ENCODE measurements at places on chromosomes 12 and 14.

DNA sequence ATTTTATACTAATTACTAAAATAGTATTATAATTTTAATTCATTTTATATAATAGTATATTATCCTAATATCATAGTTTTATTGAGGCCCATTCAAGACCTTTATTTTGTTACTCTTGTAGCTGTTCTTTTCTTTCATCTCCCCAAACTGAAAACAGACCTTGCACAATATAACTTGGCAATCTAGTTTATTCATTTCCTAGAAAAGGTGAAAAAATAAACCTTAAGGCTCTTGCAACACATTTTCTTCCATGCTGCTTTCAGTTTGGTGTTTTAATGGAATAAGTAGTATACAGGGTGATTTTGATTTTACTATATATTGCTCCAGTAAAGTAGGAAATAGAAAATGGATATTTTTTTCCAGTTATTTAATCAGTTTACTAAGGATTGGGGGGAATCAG, 174.0 kb downstream of the SLC2A13 start:
- DNase-seq = no peak

GRCh38 chr12:68446384-68446783, 114.2 kb upstream of the MDM1 start:
- no peak for DNase-seq

GRCh38 chr12:89236748-89237383, 115.4 kb downstream of the DUSP6 start:
- no peak for DNase-seq

GRCh38 chr14:51157012-51157411, 62.1 kb upstream of the TRIM9 start:
- DNase-seq = no peak

DNA sequence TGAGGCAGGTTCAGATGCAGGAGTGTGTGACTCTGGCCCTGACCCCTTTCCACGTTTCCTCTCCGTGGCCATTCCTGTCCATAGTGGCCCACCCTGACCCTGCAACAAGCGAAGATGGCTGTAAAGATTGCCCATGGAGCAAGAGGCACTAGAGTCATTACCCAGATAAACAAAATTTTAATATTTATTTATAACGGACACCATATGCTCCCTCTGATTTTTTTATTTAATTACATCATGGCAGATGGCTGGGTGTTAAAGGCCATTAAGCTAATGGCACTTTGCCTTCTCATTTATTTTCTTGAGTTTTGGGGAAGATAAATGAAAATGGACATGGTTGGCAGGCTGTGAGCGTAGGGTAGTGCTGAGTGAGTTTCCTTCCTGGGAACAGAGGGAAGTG, 58.7 kb downstream of the WSCD2 start:
- no peak for DNase-seq

GRCh38 chr14:35535483-35536112, 1.6 kb downstream of the INSM2 start:
- DNase-seq = no peak

DNA sequence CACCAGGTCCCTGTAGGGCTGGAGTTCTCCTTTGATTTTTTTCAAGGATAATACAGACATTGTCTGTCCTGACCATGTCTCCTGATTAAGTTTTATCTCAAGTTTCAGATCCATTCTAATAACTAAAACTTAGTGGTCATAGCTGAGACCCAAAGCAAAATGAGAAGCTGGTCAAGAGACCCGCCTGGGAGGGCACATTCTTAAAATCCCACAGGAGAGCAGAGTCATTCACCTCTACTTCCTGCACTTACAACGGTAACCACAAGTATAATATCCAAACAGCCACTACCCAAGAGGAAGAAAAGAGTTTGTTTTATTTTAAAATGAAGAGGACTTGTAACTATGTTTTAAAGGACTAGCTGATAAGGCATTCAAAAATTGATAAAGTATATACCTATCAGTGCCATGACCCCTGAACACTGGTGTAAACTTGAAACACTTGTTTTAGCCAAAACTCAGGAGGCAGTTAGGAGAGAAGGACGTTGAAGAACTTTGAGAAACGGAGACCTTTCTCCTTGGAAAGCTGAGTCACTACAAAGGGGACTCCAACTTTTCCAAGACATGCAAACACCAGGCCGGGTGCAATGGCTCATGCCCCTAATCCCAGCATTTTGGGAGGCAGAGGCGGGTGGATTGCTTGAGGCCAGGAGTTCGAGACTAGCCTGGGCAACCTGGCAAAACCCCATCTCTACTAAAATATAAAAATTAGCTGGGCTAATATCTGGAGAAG, 478.2 kb downstream of the GLT1D1 start:
- no peak for DNase-seq

GRCh38 chr12:125193376-125194152, 128.3 kb downstream of the AACS start:
- no peak for DNase-seq

DNA sequence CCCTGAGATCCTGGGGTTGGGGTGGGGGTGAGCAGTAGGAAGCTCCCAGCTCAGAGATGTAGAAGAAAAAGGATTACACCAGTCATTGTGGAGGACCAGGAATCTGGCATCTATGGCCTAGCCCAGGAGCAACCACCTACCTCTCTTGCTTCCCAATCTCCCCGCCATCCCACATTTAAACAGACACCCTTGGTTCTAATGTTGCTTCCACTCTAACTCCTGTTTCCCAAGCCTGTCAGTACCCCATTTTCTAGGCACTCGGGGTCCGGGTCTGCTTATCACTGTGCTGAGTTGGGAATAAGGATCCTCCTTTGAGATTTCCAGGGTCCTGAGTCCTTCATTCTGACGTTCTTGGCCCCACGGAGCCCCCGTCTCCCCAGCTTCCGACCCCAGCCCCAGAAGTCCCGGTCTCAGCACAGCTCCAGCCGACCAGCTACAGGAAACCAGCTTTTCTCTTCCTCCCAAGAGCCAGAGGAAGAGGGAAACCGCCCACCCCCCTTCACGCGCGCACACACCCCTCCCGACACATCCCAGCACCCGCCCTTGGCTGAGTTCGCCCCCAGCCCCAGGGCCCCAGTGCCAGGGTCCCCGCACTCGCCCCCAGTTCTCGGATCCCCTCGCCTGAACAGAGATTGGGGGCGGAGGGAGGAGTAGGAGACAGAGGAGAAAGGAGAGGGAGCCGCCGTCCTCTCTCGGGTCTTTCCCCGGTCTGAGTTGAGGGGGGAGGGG, 1.2 kb downstream of the ITGA5 start:
- no peak for DNase-seq

DNA sequence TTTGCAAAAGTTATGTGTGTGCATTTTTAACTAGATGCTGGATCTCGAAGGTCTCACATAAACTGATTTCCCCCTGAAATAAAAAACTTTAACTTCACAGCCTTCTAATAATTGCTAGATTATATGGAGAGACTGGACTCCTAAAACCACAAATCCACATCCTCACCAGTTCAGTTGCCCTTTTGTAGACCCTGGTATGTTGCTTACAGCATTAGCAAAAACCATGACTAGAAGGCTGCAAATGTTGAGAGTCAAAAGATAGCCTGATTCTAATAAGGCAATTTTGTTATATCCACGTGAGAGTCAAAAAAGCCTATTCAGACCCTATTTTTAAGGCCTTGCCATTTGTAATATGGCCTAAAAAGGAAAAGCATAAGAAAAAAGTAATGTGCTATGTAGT, 37.4 kb downstream of the RASSF8 start:
- DNase-seq = no peak

GRCh38 chr12:118617611-118618450, 241.5 kb downstream of the SUDS3 start:
- no peak for DNase-seq

GRCh38 chr12:98814254-98814653, 169.2 kb downstream of the APAF1 start:
- DNase-seq = no peak

- DNase-seq = peak; percentile 11
Observed at GRCh38 chr12:5567016-5567725, 135.3 kb downstream of the NTF3 start.

DNA sequence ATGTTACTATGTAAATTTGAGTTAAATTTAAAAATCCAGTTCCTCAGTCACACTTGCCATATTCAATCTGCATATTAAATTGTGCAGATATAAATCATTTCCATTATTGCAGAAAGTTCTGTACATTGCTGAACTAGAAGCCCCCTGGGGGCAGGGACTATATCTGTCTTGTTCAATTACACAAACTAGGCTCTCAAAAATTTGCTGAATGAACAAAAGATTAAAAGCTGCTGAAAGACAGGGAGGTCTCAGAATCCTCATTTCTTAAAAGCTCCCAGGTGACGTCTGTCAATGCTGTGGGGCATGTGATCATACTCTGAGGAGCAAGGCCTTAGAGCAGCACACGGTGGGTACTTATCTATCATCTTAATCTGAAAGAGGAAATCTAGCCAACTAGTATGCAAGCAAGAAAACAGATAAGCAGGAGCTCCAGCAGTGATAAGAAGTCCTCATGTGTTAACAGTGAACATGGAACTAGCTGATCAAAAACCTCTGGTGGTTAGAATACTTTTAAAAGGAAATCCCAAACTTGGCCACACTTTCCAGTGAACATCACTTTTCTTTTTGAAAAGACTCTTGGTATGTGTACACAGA, 60.5 kb downstream of the APPL2 start:
- no peak for DNase-seq

DNA sequence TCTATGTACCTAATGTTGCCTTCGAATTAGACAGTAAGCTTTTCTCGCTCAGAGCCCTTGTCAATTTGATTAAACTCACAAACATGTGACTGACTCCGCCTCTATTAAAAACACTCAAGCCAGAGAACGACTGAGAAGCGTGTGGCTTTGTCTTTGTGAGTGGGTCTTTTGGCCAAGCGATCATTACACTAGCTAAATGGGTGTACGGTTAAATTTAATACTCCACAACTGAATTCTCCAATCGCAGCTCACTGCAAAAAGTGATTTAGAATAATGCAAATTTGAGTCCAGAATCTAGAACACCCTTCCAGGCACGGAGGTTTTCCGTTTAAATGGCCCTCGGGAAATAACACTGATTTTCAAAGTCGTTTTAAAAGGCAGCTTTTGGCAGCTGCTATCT, 253.7 kb downstream of the EFCAB11 start:
- DNase-seq = no peak

GRCh38 chr14:92973261-92973797, 50.4 kb downstream of the CHGA start:
- no peak for DNase-seq

All from NCI-H1417 treated with DMSO at 0.1 percent for 48 hours (cell line).